ENCODE measurements at places on chromosomes 7 and 10.
A peak's percentile ranks its signal among the peaks of the same experiment; 100 is the strongest.

GRCh38 chr7:107149863-107150262 is 18.9 kb upstream of the HBP1 start:
- no peak for DNase-seq

DNA sequence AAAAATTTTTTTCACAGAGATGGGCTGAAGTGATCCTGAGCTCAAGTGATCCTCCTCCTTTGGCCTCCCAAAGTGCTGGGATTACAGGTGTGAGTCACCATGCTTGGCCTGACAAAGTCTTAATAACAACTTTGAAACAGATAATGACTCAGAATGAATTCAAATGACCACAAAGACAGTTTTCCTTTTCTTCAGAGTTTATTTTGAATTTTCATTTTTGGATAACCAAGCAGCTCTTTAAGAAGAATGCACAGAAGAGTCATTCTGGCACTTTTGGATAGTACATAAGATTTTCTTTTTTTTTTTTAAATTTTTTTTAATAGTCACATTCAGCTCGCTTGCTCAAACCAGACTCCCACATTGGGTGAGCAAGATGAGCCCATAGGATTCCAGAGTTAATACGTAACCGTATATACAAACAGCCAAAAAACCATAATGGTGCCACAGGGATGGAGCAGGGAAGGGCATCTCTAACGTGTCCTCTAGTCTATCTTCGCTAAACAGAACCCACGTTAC is 43.0 kb upstream of the NMT2 start:
- DNase-seq, result no peak

- DNase-seq, result no peak
Observed at GRCh38 chr7:128362670-128363069, 1.2 kb upstream of the PRRT4 start.

- no peak for DNase-seq
Observed at GRCh38 chr7:47801423-47801822, 146.8 kb downstream of the PKD1L1 start.

DNA sequence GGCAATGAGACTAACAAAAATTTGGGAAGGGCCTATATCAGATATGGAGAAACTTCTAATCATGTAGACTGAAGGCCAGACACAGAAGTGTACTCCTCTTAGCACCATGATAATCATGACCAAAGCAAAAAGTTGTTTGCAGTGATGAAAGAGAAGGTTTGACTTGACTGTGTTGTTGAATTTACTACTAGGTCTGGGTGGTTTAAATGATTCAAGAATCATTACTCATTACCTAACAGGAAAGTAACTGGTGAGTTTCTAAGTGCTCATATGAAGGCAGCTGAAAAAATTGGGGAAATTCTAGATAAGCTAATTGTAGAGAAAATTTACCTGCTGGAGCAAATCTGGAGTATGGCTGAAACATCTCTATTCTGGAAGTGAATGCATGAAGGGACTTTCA is 451.5 kb upstream of the SORCS1 start:
- no peak for DNase-seq

DNA sequence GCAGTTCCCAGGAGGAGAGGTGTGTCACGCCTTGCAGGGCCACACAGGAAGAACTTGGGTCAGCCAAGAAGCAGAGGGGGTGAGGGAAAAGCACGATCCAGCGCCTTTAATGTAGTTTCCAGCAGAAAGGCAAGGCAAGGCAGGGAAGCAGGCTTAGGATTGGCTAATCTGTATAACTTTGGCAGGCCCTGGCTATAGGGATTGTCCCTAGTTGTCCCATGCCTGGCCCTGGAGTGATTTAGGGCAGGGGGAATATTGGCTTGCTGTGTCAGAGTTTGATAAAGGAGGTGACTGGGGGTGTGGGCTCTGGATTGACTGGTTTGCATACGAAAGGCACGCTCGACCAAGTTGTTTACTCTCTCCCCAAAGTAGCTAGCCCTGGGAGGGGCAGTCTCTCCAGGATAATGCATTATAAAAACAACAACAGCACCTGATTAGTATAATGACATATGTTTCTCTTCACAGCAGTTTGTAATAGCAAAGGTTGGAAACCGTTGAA is 44.5 kb downstream of the RBM28 start:
- DNase-seq, result no peak

DNA sequence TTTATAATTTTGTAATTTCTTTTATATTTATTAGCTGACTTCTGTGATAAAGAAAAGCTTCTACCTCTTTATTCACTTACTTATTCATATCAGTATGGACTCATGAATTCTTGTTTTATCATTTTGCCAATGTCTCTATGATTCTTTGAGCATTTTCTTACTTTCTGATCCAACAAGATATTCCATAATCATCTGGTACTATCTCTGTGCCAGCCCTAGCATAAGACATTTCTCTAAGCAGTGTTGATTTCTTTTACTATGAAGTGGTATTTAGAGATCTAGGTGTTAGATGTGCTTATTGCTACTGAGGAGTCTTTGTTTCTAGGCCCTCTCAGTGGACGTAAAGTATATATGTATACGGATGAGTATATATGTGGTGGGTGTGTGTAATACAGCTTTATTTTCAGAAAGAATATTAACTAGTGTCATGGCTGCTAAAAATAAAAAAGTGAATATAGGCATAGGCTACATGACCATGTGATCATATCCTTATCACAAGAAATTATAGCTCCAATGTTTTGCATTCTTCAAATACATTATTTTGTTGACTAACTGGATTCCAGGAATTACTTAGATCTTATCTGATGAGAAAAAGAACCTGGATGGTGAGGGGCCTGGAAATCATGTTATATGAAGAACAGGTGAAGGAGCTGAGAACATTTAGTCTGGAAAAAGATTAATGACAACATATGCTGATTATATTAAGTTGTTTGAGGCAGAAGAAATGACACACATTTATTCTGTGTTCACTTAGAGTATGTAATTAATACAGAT is 13.1 kb downstream of the PHTF2 start:
- DNase-seq, result no peak

GRCh38 chr10:62085404-62085803 is 183.2 kb downstream of the RTKN2 start:
- no peak for DNase-seq

DNA sequence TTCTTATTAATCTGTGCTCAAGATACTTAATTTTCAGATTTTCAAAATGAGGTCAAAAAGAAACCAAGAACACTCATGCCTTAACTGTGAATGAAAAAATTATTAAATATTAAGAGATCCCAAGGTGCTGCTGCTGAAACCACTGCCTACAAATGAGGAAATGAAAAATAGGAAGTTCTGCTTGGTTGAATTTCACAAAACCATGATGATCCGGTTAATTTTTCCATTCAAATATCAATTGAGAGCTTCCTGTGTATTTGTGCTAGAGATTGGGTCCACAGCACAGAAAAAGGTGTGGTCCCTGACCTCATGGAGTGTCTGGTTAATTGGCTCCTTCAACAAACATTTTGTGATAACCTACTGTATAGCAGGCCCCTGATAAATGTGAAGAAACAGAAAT is 132.7 kb upstream of the YAE1 start:
- no peak for DNase-seq

DNA sequence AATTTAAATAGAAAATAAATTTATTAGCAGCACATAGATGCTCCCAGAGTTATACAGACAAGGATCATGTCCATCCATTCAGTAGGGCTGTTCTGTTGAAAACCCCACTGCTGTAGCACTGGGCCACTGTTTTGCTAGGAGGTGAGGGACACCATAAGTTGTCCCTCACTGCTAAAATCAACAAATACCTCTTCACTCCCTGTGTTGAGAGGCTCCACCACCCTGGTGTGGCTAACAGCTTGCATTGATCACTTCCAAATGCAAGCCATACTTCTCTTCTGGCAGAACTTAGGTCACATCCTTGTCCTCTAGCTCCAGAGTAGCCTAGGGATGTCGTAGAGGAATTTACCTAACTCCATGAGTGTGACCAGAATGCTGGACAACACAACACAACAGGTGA is 55.4 kb downstream of the MDFIC start:
- no peak for DNase-seq

DNA sequence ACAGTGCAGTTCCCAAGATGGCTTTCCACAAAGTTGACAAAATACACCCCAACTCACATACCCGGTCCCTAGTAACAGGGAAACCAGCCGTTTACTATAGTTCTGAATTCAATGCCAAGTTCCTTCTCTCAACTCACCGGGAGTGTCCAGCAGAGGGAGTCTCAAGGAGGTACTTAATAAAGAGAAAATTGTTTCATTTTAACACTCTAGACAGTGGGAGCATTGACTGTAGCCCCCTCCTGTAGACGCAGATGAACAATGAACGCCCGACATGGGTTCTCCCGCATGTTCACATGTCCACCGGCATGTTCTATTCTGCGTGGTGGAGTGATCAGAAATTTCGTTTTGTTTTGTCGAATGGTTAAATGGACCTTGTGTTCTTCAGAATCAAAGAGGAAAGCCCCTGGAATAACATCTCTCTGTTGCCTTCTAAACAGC is 1.9 kb downstream of the HIPK2 start:
- peak; percentile 64 for DNase-seq

- no peak for DNase-seq
Observed at GRCh38 chr7:32258265-32258664, 188.1 kb upstream of the PDE1C start.

- DNase-seq, result no peak
Observed at GRCh38 chr10:109886037-109886780, 37.1 kb downstream of the XPNPEP1 start.

GRCh38 chr10:12025591-12025990 is 17.0 kb downstream of the UPF2 start:
- no peak for DNase-seq

GRCh38 chr7:132343199-132343598 is 233.1 kb downstream of the PLXNA4 start:
- no peak for DNase-seq

GRCh38 chr10:102462512-102463054 is 11.2 kb upstream of the C10orf95 start:
- no peak for DNase-seq

DNA sequence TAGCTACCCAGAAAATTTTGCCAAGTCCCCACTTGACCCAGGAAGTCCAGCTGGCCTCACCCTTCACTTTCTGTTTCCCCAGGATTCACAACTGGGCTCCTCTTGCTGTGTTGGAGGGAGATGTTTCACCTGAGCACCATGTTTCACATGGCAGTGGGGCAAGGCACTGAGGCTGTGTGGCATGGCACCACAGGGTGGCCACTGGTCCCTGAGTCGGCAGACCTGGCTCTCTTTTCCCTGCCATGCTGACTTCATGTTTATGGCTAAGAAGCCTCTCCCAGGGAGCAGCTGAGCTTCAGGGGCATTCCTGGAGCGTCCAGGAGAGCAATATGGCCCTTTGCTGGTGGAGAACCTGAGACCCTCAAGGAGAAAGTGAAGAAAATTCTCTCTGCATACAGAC is 266.9 kb downstream of the RPS24 start:
- no peak for DNase-seq

- no peak for DNase-seq
Observed at GRCh38 chr7:140990193-140990962, 24.4 kb downstream of the MRPS33 start.

GRCh38 chr7:132446666-132447278 is 129.5 kb downstream of the PLXNA4 start:
- no peak for DNase-seq

GRCh38 chr10:131968949-131969348 is 12.8 kb downstream of the BNIP3 start:
- DNase-seq, result no peak

- no peak for DNase-seq
Observed at GRCh38 chr10:119208553-119208940, 1.2 kb downstream of the GRK5 start.

DNA sequence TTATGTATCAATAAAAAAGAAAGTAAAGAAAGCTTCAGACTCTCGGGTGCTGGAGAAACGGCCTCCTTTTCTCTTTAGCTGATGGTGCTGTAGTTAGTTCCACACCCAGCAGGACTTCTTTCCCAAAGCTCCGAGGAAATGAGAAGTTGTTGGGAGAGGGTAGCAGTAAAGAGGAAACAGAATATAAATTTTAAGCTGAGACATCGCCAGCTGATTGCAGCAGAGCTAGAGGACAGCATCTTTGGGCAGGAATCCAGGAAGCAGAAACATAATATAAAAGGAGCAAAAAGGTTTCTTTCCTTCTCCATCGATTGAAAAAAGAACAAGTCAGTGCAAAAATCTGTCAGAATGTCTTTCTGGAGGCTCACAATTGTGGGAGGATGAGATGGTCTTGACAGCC is 616.9 kb upstream of the FOXK1 start:
- no peak for DNase-seq

DNA sequence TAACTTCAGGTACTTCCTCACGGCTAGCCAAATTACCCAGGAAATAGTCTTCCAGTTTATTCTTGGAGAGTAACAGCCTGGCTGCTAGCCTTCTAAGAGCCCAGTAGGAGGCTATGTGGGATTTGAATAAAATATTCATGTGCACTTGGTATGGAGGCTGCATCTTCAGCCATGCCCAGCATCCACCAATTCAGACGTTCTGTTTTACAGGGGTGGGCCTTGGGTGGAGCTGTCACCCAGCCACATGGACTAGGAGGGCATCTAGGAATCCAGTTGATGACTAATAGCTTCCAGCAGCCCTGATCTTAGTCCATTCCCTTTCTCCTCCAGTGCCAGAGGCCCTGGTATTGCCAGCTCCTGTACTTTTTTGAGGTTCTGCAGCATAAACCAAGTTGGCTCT is 66.3 kb upstream of the ZRANB1 start:
- no peak for DNase-seq

DNA sequence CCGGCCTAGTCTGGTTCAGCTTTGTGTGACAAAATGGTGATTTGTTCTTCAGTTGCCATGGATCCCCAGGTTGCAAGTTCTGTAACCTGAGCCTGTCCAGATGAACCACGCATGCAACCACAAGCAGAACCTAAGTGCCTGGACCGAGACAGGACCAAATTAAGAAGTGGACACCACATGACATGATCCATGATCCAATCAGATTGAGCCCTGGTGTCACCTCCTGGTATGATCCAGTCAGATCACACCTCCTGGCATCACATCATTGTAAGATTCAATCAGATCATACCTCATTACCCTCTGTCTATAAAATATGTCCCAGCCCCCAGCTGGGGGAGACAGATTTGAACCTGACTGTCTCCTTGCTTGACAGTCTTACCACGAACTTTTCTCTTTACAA is 70.0 kb downstream of the MALSU1 start:
- DNase-seq, result no peak

- no peak for DNase-seq
Observed at GRCh38 chr7:53048638-53049037, 13.2 kb downstream of the POM121L12 start.

GRCh38 chr7:128809363-128809762 is 17.6 kb downstream of the CCDC136 start:
- no peak for DNase-seq

DNA sequence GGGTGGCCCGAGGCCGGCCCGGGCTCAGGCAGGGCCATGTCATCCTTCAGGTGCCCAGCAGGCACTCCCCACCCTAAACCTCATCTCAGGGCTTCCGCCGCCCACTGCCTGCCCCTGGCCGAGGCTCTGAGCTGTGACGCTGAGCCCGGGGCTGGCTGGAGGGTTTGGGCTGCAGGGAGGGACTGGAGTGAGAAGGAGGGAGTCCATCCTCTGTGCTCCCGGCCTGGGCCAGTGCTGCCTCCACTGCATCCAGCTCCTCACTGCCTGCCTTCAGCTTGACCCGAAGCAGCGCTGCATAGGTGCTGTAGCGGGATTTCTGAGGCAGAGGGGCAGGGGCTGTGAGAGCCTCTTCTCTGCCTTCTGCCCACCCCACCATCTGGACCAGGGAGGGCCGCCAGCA is 7.6 kb downstream of the NFKB2 start:
- no peak for DNase-seq

GRCh38 chr7:86904949-86905834 is 154.3 kb downstream of the ELAPOR2 start:
- DNase-seq, result no peak
